ENCODE measurements at places on chromosomes 7 and 10. TPM values are rescaled to one million over a fixed set of nuclear protein-coding genes. Genes with fewer than 3 reads are reported as not detected.

- H3K4me3 ChIP-seq: peak overlapping the region; percentile 80
- DNase-seq: no peak
- H3K27ac ChIP-seq: peak overlapping the region; percentile 93
- no peaks in the 10 kb centered on the region for H3K36me3 ChIP-seq
- H3K4me1 ChIP-seq: peaks cover 77% of the 10 kb centered on the region
Observed at GRCh38 chr10:71770789-71771188, 2.5 kb downstream of the VSIR start.

Gene HIP1
- total RNA-seq: 48.2 TPM

Gene GNGT1
- total RNA-seq: not detected

Gene HTR5A
- not detected for total RNA-seq
